ENCODE measurements at places on chromosomes 2 and 18.

DNA sequence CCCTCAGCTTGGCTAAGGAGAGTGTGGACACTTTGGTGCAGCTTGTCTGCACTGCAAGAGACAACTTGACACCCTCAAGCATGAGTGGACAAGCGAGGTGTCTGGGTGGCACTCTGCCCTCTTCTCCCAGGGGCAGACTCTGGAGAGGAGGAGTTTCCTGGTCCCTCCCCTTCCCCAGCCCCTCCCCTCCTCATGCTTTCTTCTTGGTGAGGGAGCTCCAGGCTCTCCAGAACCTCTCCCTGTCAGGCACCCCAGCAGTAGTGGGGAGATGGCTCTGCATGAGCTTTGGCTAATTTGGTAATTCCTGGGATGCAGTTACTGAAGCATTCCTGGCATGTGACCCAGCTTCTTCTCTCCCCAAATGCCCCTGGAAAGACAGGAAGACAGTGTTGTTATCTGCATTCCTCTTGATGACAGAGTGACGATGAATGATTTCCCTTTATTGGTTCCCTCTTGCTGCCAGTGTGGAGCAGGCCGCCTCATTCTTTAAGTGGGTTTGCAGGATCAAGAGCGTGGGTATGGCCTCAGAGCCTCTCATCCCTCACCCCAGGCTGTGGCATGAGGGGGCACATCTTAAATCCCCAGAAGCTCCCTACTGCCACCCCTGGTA lies 89.2 kb downstream of the STPG4 start:
- DNase-seq = peak; percentile 56

- peak; percentile 35 for DNase-seq
These were observed 157.5 kb upstream of the SESTD1 start for GRCh38 chr2:179422037-179422643.

DNA sequence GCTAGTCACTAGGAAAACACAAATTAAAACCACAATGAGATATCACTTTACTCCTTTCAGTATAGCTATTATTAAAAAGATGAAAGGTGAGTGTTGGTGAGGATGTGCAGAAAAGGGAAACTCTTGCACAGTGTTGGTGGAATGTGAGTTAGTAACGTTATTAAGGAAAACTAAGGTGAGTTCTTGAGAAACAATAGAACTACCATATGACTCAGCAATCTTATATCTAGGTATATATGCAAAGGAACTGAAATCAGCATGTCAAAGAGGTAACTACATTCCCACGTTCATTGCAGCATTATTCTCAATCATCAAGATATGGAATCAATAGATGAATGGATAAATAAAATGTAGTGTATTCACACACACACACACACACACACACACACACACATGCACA lies 117.3 kb upstream of the HNMT start:
- no peak for DNase-seq

DNA sequence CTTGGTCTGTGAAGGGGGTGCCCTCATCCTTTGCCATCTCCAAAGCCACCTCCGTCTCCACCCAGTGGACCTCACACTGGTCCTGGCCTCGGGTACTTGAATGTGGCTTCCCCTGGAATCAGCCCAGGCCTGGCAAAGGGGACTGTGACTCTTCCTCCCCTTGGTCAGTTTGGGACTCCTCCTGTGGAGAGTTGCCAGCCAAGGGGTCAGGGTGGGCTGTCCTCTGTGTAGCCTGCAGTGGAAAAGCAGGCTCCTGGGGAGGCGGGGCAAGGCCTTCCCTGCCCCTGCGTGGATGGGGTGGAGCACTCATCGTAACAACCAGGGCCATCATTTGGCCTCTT lies 59.8 kb downstream of the INHBB start:
- DNase-seq = no peak

DNA sequence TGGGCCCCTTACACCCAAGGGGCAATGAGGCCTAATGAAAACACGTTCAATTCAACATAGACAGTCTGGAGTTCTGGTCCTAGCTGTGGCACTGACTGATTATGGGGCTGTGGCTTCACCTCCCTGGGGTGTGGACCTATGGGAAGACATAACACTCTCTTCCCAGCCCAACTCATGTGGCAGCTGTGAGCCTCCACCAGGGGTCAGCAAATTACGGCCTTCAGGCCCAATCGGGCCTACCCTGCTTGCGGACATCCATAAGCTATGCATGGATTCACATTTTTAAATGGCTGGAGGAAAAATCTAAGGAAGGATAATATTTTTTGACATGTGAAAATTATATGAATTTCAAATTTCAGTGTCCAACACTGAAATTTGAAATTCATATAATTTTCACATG lies 101.3 kb downstream of the LOXHD1 start:
- DNase-seq = no peak

DNA sequence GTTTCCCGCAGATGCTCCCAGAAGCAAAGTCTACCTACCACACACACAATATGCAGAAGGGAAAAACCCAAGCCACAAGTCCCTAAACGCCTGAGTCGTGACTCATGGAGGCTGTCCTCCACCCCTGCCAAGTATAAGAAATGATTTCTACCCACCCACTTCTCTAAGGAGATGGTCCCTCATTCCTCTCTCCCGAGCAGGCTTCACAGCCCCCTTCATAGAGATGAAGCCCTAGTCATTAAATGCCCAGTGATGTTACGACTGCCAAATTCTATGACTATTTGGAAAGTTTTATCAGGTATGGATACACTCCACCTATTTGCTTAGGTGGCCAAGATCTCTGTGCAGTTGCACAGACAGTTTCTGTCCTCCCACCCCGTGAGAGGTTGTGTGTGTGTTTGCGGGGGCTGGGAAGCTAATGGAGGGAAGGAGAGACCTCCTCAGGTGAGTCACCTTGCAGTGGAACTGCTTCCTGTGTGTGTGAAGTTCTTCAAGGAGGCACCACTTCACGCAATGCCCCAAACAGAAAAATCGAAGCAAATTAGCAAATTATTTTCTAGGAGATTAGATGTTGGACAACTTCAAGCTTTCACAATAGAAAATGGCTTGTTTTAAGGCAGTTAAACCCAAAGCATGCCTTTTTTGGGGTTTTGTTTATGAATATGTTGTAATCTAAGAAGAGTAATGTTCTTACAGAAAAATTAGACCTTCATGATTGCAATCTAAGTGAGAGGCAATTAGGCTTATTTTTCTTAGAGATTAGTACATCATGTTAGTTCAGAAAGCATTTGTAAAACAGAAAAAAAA lies 175.2 kb downstream of the TGIF1 start:
- peak; percentile 96 for DNase-seq

DNA sequence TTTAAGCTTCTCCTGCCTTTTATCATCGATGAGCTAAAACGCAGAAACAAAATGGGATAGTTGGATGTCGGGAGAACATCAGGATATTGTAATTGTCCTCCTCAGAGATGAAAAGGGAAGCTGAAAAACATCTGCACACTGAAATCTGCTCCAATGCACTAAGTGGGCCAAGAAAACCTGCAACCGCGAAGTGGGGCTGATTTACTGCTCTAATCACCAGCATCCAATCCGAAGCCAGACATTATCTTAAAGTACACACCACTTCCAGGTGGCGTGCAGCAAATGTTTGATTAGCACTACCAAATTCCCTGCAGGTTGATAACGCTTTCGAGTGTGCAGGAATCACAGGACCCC lies 230.3 kb upstream of the SLC14A2 start:
- no peak for DNase-seq

DNA sequence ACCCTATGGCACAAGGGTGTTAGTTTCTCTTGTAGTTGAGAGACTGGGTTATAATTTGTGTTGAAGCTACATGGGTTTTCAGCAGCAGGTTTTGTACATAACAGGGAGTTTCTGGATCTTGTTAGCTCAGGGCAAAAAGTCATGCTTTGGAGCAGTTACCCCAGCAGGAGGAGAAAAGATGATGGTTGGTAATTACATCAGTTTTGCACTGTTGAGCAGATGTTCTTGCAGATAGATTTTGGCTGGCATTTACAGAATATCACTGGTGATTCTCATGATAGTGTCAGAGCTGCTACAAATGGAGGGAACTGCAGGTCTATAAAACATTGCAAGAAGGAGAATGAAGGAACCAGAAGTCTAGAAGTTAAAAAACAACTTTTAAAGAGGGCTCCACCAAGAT lies 215.2 kb upstream of the ATP5MC3 start:
- DNase-seq = no peak

DNA sequence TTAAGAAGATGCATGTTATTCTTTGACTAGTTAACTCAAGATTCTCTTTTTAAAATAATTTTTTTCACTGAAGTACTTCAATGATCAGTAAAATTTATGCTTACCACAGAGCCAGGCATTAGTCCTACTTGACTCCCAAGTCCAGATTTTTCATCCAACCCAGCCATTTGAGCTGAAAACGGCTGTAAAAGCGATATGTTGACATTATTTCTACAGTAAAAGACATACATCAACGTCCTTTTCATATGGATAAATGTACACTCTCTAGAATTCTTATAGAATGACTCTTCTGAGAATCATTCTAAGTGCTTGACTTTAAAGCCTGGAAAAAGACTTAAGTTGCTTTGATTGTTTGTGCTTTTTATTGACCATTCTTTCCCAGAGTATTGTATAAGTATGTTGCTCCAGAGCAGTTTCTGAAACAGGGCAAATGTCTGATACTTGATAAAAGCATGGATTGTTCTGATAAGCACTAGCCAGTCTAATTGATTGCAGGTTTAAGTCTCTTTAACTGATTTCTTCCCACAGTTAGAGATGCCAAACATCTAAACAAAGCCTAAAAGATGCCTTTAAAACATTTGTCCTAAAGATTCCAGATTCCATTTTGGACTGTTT lies 90.9 kb downstream of the COL5A2 start:
- DNase-seq = no peak

- DNase-seq = no peak
These were observed 46.0 kb upstream of the SEC11C start for GRCh38 chr18:59093668-59094067.

DNA sequence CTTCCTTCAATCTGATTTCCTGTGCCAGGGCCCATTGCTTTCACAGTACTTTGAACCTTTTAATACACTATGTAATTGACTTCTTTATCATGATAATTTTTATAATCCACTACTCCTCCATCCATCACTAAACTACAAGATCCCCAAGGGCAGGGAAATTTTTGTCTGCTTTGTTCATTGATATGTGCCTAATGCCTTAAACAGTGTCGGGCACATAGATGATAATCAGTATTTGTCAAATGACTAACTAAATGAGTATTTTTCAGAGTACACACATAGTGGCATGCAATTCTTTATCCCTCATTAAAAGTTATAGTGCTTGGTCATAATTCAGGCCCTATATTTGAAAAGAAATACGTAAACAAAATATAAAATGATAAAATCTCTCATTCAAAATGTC lies 5.3 kb upstream of the STAMBP start:
- no peak for DNase-seq

DNA sequence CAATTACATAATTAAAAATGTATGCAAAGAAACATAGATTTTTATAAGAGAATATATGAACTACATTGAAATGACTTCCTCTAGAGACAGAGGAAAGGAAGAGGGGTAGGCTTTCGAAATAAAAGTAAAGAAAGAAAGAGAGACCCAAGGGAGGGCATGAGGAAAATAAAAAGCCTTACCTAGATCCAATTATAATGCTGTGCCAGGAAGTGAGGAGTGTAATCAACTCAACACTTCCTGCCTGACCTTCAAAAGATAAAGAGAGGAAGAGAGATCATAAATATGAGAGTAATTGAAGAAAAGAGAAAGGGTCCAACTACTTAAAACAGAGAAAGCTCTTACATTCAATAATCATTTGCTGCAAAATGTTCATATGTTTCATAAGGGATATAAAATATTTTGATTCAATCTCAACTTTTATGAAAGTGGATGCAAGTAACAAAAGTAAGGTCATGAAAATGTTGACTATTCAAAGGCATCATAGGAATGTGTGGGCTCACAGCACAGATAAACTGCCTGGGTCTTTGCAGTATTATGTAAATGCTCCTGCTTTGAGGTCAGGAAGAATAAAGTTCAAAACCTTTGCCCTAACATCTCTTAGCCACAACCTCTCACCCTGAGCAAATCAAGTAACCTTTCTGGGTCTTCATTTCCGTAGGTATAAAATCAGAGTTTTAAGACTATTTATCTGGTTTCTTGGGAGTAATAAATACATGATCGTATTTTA lies 1237.7 kb downstream of the LRP1B start:
- no peak for DNase-seq

DNA sequence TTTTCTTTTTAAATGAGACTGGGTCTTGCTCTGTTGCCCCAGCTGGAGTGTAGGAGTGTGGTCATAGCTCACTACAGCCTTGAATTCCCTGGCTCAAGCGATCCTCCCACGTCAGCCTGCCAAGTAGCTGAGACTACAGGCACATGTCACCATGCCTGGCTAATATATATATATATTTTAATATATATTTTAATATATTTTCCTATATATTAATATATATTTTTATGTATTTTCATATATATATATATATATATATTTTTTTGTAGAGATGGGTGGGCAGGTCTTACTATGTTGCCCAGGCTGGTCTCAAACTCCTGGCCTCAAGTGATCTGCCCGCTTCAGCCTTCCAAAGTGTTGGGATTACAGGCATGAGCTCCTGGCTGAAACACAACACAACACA lies 144.5 kb upstream of the GATA6 start:
- DNase-seq = no peak

- no peak for DNase-seq
These were observed 214.3 kb downstream of the FAM210A start for GRCh38 chr18:13511961-13512577.

- no peak for DNase-seq
These were observed 11.1 kb upstream of the SLC66A3 start for GRCh38 chr2:11144077-11144737.

DNA sequence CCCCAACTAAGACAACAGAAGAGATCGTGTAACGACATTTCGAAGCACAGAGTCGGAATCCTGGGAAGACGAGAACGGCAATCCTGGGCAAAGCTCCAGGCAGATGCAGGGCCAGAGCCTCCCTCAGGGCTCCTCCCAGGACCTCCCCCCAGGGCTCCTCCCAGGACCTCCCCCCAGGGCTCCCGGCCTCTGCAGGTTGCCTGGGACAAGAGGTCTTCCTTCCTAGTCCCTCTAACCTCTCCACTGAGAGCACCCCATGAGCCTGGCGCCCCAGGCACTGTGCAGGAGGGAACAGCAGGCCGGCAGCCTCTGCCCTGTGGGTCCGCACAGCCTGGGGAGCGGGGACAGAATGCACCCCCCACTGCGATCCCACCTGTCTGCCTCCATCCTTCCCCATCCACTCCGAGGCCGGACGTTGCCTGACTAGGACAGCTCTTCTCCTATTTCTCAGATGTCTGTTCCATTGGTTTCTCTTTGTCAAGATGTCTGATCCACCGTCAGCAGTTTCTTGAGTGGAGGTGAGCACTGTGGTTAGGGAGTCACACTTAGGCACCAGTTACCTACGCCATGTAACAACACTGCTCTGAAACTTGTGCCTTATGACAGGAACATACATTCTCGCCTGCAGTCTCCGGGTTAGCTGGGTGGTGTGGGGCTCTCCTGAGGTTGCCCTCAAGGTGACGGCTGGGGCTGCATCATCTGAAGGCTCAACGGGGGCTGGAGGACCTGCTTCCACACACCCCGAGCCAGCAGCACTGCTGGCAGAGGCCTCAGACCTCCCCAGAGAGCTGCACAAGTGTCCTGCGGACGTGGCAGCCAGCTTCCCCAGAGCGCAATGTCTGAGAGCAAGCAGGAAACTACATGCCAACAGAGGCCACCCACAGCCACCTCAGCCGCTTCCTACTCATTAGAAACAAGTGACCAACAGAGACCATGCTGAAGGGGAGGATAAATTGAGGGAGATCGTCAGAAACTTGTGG lies 28.9 kb downstream of the ADI1 start:
- DNase-seq = no peak
